ENCODE measurements at places on chromosomes 5 and 9.
A peak's percentile ranks its signal among the peaks of the same experiment; 100 is the strongest.

DNA sequence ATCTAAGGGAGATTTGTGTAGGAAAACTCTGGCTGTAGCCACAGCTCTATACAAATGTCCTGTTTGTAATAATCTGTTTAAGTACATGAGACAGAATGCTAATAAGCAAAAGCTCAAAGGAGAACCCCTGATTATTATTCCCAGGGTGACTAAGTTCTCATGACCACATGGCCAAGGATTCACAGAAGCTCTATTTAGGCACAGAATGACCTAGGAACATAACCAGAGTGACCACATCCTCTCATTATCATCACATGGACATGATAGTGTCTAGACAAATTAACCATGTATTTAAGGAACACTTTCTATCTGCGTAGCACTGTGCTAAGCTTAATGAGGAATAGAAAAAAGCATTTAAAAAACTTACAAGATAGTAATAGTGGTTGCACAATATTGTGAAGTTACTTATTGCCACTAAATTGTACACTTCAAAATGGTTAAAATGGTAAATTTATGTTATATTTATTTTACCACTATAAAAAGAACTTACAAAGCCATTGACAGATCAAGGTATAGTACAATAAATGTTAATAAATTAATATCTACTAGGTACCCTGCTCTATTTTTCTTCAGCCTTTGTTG, 56.3 kb downstream of the STX17 start:
- no peak for DNase-seq

- no peak for DNase-seq
These were observed 346.4 kb downstream of the ARL15 start for GRCh38 chr5:53963958-53964357.

- no peak for DNase-seq
These were observed 19.3 kb downstream of the PUM3 start for GRCh38 chr9:2824564-2824963.

GRCh38 chr5:170206216-170206615, 26.6 kb upstream of the C5orf58 start:
- no peak for DNase-seq

- no peak for DNase-seq
These were observed 188.4 kb downstream of the C9orf50 start for GRCh38 chr9:129432297-129433154.

- no peak for DNase-seq
These were observed 17.4 kb downstream of the FRMPD1 start for GRCh38 chr9:37668116-37668601.

GRCh38 chr5:148808864-148809642, 17.4 kb upstream of the ADRB2 start:
- no peak for DNase-seq

- DNase-seq, result no peak
These were observed 47.5 kb downstream of the RASGRF2 start for GRCh38 chr5:81007637-81008027.

DNA sequence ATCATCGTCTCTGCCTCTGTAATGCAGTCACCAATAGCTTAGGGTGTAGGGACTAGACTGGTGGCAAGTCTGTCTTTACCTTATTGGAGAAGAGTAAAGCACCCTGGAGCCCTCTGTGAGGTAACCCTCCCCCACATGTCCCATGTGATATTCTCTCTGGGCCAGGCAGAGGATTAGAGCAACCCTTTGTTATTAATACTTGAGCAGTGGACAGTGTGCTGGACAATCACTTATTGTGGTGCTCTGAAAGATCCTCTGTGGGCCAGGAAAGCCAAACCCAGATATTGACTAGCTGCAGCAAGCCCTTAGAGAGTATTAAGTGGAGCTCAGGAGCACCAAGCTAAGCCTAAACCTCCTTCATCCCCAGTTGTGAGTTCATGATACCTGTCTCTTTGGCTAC, 139.7 kb upstream of the RUSC2 start:
- DNase-seq, result no peak

GRCh38 chr5:173538018-173538417, 78.4 kb downstream of the BOD1 start:
- DNase-seq, result no peak

DNA sequence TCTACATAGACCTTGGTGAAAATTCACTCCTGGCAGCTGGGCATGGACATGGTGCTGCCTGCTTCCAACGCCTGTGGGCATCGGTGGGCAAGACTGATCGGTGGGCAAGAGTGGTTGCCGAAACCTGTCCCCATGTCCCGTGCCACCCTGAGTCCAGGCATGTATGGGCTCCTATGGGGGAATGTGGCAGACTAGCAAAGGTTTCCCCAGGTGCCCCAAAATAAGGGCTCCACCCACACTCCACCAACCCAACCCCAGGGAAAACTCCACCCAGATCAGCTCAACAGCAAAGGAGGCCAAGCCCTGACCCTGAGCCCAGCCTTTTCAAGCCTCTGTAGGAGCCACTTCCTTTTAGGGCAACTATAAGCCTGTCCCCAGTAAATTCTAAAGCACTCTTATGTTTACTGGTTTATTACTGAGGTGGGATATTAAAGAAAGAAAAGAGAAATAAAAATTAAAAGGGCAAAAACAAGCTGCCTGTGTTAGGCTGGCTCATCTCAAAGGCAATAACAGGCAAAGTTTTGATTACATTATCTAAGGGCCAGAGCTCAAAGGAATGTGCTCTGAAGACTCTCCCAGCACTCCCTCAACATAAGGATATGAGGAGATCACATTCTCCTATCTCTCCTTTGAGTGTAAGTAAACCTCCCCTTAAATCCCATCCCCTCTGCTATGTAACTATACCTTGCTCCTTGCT, 8.9 kb upstream of the SPATA31E1 start:
- DNase-seq, result no peak

DNA sequence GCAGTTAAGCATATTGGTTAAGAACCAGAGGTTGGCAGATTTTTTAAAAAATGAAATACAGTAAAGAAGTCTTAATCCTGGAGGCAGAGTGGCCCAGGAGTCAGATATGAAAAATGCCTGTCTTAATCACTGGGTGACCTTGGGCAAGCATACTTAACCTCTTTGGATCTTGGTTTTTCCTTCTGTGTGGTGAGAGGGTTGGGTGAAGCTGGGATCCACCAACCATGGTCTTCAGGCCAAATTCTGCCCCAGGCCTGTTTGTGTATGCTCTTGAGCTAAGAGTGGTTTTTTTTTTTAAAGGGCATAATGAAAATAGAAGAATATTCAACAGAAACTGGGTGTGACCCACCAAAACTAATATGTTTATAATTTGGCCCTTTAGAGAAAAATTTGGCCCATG, 20.0 kb upstream of the TEX48 start:
- DNase-seq, result no peak

- DNase-seq, result no peak
These were observed 53.7 kb downstream of the FGD3 start for GRCh38 chr9:93001031-93001430.

- DNase-seq, result peak; percentile 63
These were observed 13.6 kb upstream of the PALM2AKAP2 start for GRCh38 chr9:109766351-109766750.

DNA sequence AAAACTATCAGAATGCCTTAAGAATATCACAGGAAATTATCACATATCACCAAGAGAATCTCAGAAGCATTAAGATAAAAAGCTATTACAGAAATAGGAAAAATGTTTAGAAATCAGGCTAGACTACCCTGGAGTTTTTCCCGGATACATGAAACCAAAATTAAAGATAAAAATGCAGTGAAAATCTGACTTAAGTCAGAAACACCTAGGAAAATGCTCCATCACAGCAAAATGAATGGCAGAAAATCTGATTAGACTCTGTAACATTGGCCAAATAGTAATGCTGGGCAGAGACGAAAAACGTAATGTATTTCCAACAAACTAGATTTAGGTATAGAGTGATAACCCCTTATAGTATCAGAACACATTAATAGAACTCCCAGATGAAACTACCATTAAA, 1626.7 kb upstream of the C9orf72 start:
- DNase-seq, result no peak

GRCh38 chr9:87592554-87593358, 95.1 kb downstream of the DAPK1 start:
- no peak for DNase-seq

DNA sequence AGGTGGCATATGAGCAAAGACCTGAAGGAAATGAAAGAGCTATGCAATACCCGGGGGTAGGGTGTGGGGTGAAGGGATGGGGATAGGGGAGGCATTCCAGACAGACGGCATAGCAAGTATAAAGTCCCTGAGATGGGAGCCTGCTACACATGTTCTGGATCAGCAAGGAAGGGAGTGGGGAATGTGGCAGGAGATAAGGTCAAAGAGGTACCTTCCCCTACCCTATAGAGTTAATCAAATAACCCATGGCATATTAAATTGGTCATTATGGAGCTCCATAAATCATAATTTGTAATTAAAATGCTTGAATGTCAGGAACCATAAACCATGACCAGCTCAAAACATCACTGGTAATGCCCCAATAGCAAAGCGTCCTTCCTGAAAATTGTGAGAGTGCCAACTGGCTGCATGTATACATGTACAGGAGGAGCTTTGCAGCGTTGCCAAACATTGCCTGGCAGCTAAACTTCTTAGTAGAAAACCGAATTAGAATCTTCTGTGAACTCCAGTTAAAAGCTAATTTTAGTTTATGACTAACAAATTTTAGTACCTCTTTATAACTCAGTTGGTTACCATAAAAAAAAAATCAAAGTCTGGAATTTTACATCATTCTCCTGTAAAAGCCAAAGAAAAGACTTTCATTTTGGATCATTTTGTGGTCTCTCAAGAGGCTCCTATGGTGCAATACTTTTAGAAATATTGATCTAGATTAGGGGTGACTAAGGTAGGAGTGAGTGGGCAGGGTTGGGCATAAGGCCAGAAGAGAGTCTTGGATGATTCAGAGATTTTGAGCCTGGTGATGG, 4.7 kb downstream of the DNAI1 start:
- DNase-seq, result peak; percentile 26

GRCh38 chr9:121636341-121636865, 15.0 kb upstream of the DAB2IP start:
- DNase-seq, result no peak
